Panc1 (cell line): ENCODE measurements at places on chromosomes 16 and 17.

DNA sequence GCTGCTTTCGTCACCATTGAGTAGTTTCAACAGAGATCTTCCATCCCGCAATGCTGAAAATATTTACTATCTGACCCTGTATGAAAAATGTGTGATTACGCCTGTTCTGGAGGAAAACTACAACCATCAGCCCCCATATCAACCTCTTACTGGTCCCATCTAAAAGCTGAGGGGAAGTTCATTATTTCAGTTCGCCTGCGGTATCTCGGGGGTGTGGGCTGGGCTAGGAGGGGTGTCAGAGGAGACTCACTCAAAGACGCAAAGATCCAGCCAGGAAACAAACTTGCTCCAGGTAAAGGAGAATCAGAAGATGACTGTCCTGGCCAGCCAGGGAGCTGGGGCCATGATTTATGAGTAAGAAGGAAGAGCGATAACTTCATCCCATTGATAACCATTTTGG is 13.7 kb downstream of the CACNG1 start:
- no peaks in the 10 kb centered on the region for H3K4me1 ChIP-seq
- no peaks in the 10 kb centered on the region for H3K27me3 ChIP-seq
- DNase-seq = no peak
- H3K4me3 ChIP-seq = no peak overlapping the region

DNA sequence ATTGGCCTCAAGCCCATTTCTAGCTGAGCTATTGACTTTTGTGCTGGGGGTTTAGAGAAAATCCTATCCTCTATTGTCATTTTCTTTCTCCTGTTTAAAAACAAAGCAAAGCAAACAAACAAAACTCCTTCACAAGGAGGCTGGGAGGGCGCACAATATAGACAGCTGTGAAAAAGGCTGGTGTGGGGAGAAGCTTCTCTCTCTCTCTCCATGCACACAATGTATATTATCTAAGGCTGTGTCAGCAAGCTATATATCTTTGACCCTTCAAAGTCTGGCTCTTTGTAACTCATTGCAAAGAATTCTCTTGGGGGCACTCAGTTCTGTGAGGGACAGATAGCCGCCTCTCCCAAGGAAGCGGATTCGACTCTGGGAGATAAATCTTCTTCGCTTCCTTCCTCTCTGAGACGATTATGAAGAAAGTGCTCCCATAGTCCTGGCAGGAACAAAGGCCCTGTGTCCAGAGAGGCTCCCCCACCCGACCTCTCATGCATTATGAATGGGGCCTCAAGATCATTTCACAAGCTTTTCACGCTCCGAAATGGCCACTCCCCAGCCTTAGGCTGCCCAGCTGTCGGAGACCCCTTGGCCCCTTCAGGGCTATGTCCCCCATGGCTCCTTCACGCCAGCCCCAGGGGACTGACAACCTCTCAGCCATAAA is 33.2 kb upstream of the MEAK7 start:
- peaks cover 7% of the 10 kb centered on the region for H3K4me1 ChIP-seq
- H3K27ac ChIP-seq = no peak overlapping the region

- no peaks in the 10 kb centered on the region for H3K4me1 ChIP-seq
- H3K27me3 ChIP-seq = no peaks in the 10 kb centered on the region
- H3K4me3 ChIP-seq = no peak overlapping the region
- H3K36me3 ChIP-seq = no peaks in the 10 kb centered on the region
- DNase-seq = no peak
Measured at GRCh38 chr16:28264656-28265055, 27.7 kb upstream of the SBK1 start.

- no peak overlapping the region for H3K27ac ChIP-seq
- H3K36me3 ChIP-seq = no peaks in the 10 kb centered on the region
- no peaks in the 10 kb centered on the region for H3K4me1 ChIP-seq
Measured at GRCh38 chr17:7775051-7775450, 57.5 kb downstream of the DNAH2 start.

GRCh38 chr17:19378416-19379360 is at the start of gene MAPK7:
Gene MAPK7 (plus strand): TSS chr17:19378498. CDS start chr17:19378901, 403 bp downstream.
- no peaks in the 10 kb centered on the region for H3K27me3 ChIP-seq
- H3K27ac ChIP-seq = peak within 1 kb of the TSS; percentile 93
- no peaks in the 10 kb centered on the region; the same call in 1 of the 2 replicates for H3K4me1 ChIP-seq
- no peak for DNase-seq

DNA sequence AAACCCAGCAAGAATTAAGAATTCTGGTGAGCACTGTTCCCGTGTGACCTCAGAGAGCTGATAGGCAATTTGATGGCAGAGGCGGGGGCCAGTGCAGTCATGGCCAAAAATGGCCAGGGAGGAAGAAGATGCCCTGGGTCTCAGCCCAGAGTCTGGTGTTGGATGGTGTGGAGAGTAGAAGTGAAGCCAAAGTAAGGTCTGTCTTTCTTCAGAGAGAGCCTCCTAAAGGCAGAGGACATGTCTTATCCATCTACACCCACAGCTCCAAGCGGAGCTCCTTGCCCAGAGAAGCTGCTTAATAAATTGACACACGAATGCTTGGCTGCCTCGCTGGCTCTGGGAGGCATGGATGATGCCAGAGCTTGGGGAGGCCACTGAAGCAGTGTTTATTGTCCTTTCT is 19.7 kb upstream of the ZNF652 start:
- no peak for DNase-seq
- no peaks in the 10 kb centered on the region for H3K36me3 ChIP-seq
- no peak overlapping the region for H3K4me3 ChIP-seq
- H3K27ac ChIP-seq = no peak overlapping the region
- H3K4me1 ChIP-seq = no peaks in the 10 kb centered on the region

DNA sequence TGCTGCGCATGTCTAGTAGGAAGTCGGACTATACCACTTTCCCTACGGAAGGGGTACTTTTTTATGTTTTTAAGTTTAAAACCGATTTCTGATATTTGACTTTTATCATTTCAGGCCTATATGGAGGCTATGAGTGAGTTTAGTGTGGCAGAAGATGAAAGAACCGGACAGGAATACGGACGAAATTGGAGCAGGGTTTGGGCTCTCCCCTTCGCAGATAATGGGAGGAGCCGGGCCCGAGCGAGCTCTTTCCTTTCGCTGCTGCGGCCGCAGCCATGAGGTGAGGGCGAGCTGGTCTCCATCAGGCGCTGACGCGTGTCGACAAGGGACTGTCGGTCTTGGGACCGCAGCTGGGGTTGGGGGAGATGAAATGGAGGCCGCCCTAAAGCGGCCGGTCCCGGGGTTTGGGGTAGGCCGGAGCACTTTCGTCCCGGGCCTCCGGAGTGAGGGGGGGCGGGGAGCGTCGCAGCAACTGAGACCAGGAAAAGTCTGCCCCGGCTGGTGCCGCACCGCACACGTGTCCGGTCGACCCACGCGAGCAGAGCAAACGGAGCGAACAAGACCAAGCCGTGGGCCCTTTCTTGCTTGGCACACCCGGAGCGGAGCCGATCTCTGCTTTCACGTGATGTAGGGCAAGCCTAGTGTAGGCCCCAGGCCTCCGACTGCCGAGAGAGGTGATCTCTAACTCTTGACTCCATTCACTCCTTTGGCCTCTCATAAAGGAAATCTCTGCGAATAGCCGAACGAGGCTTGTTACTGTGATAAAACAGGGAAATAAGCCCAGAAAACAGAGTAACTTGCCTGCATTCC is at the start of gene RPL19:
Gene RPL19 (plus strand): TSS at position 214 of the 810 bp plus-strand sequence. CDS start 62 bp downstream, at position 276.
- H3K36me3 ChIP-seq = peaks cover 15% of the 10 kb centered on the region; the same call in 1 of the 2 replicates
- H3K4me1 ChIP-seq = peaks cover 28% of the 10 kb centered on the region
- peak within 1 kb of the TSS; percentile 78 for H3K4me3 ChIP-seq
- H3K27me3 ChIP-seq = no peaks in the 10 kb centered on the region

DNA sequence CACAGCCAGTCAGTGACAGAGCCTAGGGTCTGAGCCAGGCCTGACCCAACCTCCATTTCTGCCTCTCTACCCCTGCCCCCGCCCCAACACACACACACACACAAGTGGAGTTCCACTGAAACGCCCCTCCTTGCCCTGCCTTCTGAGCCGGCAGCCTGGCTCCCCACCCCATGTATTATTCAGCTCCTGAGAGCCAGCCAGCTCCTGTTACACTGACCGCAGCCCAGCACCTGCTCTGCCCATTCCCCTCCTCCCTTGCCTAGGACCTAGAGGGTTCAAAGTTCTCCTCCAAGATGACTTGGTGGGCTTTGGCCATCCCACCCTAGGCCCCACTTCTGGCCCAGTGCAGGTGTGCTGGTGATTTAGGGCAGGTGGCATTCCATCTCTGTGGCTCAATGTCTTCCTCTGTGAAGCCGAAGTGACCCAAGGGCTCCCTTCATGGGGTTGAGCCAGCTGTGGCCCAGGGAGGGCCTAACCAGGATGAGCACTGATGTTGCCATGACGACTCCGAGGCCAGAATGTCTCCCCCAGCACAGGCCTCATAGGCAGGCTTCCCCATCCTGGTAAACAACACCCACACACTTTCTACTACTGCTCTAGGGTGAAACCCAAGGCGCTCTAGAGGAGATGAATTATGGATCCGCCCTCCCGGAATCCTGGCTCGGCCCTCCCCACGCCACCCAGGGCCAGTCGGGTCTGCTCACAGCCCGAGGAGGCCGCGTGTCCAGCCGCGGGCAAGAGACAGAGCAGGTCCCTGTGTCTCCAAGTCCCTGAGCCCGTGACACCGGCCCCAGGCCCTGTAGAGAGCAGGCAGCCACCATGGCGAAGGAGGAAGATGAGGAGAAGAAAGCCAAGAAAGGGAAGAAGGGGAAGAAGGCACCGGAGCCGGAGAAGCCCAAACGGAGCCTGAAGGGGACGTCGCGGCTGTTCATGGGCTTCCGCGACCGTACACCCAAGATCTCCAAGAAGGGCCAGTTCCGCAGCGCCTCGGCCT is 9.7 kb downstream of the MYO15A start:
- H3K4me1 ChIP-seq = no peaks in the 10 kb centered on the region
- no peak overlapping the region for H3K27ac ChIP-seq
- no peak for DNase-seq
- no peaks in the 10 kb centered on the region for H3K36me3 ChIP-seq
- H3K27me3 ChIP-seq = no peaks in the 10 kb centered on the region
- no peak overlapping the region for H3K4me3 ChIP-seq
